Esophagus squamous epithelium (tissue), 5 donors: ENCODE measurements at places on chromosomes 4 and X. TPM values are rescaled to one million over a fixed set of nuclear protein-coding genes. Genes with fewer than 3 reads are reported as not detected.

GRCh38 chrX:119698845-119699244 is 5.9 kb upstream of the SEPTIN6 start:
- no peak for DNase-seq

DNA sequence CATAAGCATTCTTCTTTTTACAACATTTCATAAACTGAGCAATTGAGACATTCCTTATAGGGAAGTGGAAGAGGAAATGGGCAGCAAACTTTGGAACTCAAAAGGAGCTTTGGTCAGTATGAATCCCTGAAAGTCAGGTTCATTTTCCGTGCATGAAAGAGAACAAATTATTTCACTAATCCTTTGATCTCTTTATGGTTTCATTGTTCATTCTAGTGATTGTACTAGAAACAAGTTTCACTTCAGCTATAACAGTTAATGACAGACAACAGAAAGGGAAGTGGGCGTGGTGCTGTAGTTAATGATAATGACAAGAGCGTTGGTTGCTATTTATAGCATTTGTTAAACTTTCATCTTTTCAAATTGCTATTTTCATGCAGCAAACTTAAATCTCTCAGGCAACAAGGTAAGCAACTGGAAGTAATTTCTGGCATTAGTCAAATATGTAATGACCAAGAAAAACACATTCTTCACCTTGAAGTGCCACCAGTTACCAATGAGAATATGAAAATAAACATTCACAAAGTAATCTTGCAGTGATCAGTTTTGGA is 98.4 kb downstream of the AREG start:
- no peak for DNase-seq

- DNase-seq: no peak
Observed at GRCh38 chrX:132118358-132118757, 9.5 kb downstream of the FRMD7 start.

GRCh38 chr4:69775321-69775867 is 15.0 kb upstream of the SULT1B1 start:
- no peak for DNase-seq

DNA sequence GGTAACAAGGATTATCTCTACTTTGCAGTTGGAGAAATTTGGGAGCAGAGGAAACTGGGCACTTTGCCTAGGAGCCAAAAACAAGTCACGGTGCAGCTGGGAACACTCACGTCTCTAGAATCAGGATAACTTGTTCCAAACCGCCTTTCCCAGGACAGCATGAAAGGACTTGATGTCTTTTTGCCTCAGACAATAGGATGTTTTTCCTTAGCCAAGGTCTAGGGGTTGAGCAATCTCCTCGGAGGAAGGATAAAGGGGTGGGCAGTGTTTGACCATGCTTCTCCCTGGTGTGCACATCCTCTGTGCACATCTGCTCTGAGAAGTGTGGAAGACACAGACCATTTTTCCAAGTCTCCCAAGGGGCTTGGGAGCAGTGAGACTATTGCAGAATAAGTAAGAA is 1.7 kb upstream of the SPARCL1 start:
- peak; percentile 15 for DNase-seq

GRCh38 chr4:181147416-181147951 is 1095.7 kb upstream of the TENM3 start:
- DNase-seq: no peak

CLCN5 gene
- 5.3 TPM for total RNA-seq

ADGRG4 gene
- not detected for total RNA-seq

IL3RA gene
- total RNA-seq: 12.3 TPM

CSN1S1 gene
- total RNA-seq: not detected
